ENCODE measurements at places on chromosomes 6 and 20.

GRCh38 chr6:37033255-37033654 lies 27.8 kb downstream of the FGD2 start:
- DNase-seq = no peak

GRCh38 chr6:81939766-81940165 lies 187.3 kb upstream of the TENT5A start:
- no peak for DNase-seq

DNA sequence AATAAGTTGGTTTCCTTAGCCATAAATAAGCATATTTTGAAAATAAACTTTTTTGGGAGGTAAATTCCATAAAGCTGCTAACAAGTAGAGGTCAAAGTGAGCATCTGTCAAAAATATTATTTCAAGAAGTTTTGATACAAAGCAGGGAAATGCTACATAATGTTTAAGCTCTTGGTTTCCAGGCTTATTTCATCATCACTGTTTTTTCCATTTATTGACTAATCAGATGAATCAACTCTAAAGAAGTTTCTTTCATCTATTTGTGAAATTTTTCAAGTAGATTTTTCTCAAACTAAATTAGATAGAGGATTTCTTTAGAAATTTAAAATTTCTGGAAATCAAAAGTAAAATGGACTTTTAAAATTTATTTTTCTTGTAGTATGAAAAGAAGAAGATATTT lies 89.5 kb upstream of the TBX18 start:
- no peak for DNase-seq

GRCh38 chr6:104305206-104305605 lies 554.5 kb downstream of the HACE1 start:
- no peak for DNase-seq

- no peak for DNase-seq
Measured at GRCh38 chr6:77466055-77466450, 2.8 kb upstream of the HTR1B start.

DNA sequence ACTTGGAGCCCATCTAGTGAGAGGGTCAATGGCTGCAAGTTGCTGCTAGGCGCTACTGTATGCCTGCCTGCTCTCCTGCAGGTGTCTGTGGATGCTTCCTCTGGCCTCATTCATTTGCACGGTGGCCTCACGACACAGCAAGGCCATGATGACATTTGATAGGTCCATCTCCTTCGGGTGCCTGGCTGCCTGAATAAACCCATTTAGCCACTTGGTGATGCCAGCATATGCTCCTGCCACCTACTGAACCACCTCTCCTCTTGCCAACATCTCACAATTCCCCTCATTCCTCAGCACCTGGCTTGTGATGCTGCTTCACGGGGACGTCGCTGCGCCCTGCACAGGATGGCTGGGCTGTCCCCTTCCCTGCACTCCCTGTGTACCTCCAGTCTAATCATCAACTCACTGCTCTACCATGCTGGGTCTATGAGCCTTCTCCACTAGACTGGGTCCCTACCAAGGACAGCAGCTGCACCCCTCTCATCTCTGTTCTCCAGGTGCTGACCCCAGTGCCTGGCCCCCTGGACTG lies 51.1 kb downstream of the AGPAT4 start:
- no peak for DNase-seq

DNA sequence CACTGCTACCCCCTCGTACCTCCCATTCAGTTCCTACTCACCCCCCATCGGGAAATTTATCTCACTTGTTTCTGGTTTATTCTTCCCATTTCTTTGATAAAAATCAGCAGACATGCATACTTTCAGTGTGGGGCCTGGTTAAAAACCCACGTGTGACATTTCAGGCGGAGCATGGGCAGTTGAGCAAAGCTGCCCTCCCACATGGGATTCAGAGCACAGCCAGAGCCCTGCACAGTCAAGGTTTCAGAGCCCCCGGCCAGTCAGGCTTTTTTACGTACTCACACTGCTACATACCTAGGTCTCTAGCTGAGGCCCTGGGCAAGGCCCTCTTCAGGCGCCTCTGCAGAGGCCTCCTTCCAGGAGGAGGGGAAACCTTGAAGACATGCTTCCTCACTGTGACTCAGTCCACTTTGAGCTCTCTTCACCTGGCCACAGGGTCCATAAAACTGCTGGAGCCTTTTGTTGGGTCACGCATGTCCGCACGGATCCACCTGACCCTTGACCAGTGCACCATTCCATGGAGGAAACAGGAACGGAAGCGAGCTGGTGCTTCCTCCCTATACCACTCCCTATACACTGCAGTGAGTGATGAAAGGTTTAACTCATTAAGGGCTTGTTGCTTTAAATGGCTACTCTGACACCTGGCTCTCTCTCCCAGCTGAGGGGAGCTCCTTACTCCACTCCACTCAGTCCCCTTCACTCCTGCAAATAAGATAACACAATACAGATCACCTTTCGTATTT lies 713.3 kb downstream of the PRKN start:
- DNase-seq = no peak

DNA sequence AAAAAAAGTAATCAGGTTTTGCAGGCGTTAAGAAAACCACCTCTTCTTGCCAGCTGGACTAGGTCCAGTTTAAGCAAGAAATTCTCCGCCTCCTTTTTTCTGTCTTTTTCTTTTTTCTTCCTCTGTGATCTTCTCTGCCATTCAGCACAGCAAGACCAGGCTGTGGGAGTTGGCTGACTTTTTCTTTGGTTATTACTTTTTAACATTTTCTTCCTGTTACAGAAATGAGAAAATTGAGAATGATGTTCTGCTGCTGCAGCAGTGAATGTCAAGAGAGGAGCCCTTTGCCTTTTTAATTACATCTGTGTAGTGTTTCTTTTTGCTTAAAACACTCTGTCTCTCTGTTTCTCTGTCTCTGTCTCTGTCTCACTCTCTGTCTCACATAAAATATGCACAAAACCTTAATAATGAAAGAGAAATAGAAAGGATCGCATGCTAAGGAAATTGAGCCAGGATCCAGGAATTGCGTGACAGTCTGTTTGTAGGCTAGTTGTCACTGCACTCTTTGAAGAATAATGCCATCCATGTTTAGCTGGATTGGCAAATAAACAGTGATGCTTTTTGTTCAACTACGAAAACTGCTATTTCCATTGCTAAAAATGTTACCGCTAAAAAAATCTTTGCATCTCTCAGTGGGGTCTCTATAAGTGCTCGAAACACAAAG lies 103.2 kb upstream of the SUPT3H start:
- DNase-seq = no peak

GRCh38 chr6:130143709-130144108 lies 79.0 kb downstream of the SAMD3 start:
- DNase-seq = no peak

DNA sequence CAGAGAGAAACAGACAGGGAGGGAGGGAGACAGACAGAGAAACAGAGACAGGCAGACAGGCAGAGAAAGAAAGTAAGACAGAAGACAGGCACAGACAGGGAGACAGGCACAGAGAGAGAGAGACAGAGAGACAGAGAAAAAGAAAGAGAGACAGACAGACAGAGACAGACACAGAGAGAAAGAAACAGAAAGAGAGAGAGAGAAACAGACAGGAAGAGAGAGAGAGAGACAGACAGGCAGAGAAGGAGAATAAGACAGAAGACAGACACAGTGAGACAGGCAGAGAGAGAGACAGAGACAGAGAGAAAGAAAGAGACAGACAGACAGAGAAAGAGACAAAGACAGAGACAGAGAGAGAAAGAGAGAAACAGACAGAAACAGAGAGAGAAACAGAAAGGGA lies 754.8 kb upstream of the DEFB115 start:
- DNase-seq = no peak

GRCh38 chr6:32529697-32530430 lies at the start of gene HLA-DRB5:
TSS of gene HLA-DRB5 (minus strand) at chr6:32530287. CDS start at chr6:32530224, 63 bp downstream.
- peak; percentile 61 for DNase-seq

GRCh38 chr6:35093118-35093445 lies 48.1 kb downstream of the TCP11 start:
- DNase-seq = no peak

- DNase-seq = no peak
Measured at GRCh38 chr6:137875058-137875520, 8.0 kb downstream of the TNFAIP3 start.

DNA sequence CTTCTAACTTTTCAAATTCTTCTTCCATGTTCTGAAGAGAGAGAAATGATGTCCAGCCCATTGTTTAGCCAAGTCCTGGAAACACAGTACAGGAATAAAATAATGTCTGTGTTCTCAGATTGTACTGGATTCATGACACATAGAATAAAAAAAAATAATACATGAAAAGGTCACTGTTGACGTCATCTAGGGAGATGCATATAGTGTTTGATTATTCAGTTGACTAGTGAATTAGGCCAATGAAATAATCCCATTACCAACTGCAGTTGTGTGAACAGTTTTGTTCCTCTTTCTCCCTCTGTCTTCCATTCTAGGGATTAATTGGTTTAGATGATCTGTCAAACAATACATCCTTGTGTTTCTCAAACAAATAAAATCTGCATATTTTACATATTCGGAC lies 222.8 kb downstream of the ALDH8A1 start:
- no peak for DNase-seq

DNA sequence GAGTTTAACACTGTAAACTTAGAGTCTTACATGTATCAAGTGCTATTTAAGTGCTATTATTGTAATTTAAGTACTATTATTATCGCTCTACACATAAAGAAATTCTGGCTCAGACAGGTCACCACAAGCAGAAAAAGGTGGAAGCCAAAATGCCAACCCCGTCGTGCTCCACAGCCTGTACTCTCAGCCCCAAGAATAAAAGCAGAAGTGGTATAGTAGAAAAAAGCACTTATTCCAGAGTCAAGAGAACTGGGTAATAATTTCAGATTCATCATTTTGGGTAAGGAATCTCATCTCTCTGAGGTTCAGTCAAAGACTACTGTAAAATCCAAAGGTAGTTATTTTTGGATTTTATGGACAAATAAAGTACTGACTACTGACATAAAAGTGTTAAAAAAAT lies 943 bp downstream of the ZUP1 start:
- no peak for DNase-seq

DNA sequence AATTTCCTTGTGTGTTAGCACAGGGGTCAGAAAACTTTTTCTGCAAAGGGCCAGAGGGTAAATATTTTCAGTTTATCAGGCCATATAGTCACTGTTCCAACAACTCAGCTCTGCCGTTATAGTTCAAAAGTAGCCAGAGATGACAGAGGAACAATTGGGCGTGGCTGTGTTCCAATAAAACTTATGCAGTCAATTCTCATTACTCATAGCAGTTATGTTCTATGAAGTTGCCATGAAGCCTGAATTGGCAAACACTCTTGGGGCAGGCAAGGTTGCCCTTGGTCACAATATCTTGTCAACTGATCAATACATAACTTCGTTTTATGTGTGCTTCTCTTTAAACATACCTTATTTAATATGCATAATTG lies 304.2 kb downstream of the TFAP2C start:
- DNase-seq = no peak

GRCh38 chr20:34921436-34921835 lies 34.2 kb downstream of the GSS start:
- no peak for DNase-seq

GRCh38 chr6:56652994-56653393 lies 10.3 kb upstream of the DST start:
- DNase-seq = no peak

- no peak for DNase-seq
Measured at GRCh38 chr6:12440981-12441380, 150.8 kb downstream of the EDN1 start.

- DNase-seq = no peak
Measured at GRCh38 chr20:49579874-49580812, 12.2 kb upstream of the PTGIS start.

GRCh38 chr6:3278691-3279090 lies 19.9 kb downstream of the PSMG4 start:
- no peak for DNase-seq

DNA sequence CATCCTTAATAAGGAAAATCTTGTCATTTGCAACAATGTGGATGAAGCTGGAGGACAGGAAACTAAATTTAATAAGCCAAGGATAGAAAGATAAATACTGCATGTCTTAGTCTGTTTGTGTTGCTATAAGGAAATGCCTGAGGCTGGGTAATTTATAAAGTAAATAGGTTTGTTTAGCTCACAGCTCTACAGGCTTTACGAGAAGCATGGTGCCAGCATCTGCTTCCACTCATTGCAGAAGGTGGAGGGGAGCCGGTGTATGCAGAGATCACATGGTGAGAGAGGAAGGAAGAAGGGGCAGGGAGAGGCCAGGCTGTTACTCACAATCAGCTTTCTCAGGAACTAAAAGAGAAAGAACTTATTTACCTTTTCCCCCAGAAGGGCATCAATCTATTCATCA lies 118.9 kb upstream of the SMLR1 start:
- DNase-seq = no peak

- DNase-seq = no peak
Measured at GRCh38 chr20:41587523-41587922, 30.7 kb downstream of the CHD6 start.

DNA sequence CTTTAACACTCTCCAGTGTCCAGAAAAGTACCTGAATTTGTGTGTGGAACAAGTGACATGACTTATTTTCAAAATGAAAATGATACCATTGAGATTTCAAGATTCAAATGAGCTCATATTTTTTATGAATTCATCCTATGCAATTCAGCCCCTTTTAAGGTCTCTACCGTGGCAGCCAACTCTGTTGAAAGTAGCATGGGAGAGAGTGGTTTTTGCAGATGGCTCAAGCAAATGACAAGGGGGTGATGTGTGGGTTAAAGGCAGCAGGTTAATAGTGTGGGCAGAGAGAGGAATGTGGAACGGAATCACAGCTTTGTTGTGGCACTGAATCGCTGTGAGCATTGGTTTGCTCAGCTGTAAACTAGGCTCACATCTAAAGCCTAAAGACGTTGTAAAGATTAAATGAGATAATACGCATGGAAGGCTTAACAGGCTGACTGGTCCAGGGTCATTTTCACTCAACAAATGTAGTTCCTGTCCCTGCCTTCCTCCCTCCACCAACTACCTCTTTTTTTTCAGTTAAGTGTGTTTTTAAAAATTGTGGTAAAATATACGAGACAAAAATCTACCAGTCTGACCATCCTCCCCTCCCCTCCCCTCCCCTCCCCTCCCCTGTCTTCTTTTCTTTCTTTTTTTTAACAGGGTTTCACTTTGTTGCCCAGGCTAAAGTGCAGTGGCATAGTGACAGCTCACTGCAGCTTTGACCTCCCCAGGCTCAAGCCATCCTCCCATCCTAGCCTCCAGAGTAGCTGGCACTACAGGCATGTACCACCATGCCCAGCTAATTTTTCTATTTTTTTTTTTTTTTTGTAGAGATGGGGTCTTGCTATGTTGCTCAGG lies 114.7 kb upstream of the ZNF217 start:
- DNase-seq = no peak

- no peak for DNase-seq
Measured at GRCh38 chr6:49202924-49203536, 260.0 kb downstream of the MMUT start.

Data from Right ventricle myocardium inferior (tissue), 1 donor.